ENCODE measurements at places on chromosomes 11 and 22.
A peak's percentile ranks its signal among the peaks of the same experiment; 100 is the strongest.

GRCh38 chr22:50209893-50210292, 9.1 kb downstream of the SELENOO start:
- H3K36me3 ChIP-seq: peaks cover 25% of the 10 kb centered on the region
- no peaks in the 10 kb centered on the region for H3K27me3 ChIP-seq
- H3K4me1 ChIP-seq: peaks cover 6% of the 10 kb centered on the region
- no peak overlapping the region for H3K27ac ChIP-seq

DNA sequence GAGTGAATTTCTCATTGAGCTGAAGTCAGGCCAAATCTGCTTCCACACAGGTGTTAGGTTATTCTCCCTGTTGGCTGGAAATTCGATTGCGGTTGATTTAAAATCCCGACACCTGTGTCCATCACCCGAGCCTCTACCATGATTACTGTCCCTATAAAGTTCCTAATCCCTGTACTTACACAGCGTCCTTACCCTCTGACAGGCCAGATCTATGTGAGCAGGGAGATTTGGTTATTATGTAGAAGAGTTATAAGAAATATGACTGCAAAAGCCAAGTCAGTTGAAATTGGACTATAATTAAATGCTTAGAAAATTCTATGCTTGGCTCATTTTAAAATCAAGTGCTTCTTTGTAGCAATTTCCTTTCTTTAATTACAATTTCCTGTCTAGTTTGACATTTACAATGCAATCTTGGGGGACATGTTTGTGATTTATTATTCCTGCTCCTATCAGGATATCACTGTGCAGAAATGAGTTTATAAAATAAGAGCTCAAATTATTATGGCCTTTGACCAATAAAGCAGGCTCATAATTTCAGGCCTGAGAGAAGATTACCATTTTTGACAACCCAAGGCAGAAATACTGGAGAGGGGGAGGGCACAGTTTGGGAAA, 32.5 kb upstream of the LMO1 start:
- no peak for DNase-seq
- H3K4me3 ChIP-seq: no peak overlapping the region
- peaks cover 6% of the 10 kb centered on the region for H3K27me3 ChIP-seq
- H3K4me1 ChIP-seq: no peaks in the 10 kb centered on the region

- no peaks in the 10 kb centered on the region for H3K36me3 ChIP-seq
- no peak for DNase-seq
- no peak overlapping the region for H3K27ac ChIP-seq
- no peaks in the 10 kb centered on the region for H3K27me3 ChIP-seq
- H3K4me3 ChIP-seq: no peak overlapping the region
Measured at GRCh38 chr11:36790526-36790925, 192.5 kb upstream of the RAG2 start.

- DNase-seq: no peak
- H3K27ac ChIP-seq: no peak overlapping the region
- H3K4me3 ChIP-seq: no peak overlapping the region
- H3K27me3 ChIP-seq: peaks cover 12% of the 10 kb centered on the region
- no peaks in the 10 kb centered on the region for H3K4me1 ChIP-seq
- no peaks in the 10 kb centered on the region for H3K36me3 ChIP-seq
Measured at GRCh38 chr11:19398772-19399527, 158.2 kb upstream of the E2F8 start.

GRCh38 chr22:19853879-19854777, 546 bp downstream of the GNB1L start:
- peak overlapping the region; percentile 66 for H3K27ac ChIP-seq
- DNase-seq: no peak
- H3K4me1 ChIP-seq: peaks cover 51% of the 10 kb centered on the region

- no peak overlapping the region for H3K27ac ChIP-seq
- no peak for DNase-seq
- H3K36me3 ChIP-seq: no peaks in the 10 kb centered on the region
- H3K27me3 ChIP-seq: peaks cover 31% of the 10 kb centered on the region
- H3K4me1 ChIP-seq: no peaks in the 10 kb centered on the region
Measured at GRCh38 chr22:38953577-38954413, 3.6 kb upstream of the APOBEC3A start.

All from keratinocyte (primary cell).